ENCODE measurements at places on chromosomes 11 and 22.

DNA sequence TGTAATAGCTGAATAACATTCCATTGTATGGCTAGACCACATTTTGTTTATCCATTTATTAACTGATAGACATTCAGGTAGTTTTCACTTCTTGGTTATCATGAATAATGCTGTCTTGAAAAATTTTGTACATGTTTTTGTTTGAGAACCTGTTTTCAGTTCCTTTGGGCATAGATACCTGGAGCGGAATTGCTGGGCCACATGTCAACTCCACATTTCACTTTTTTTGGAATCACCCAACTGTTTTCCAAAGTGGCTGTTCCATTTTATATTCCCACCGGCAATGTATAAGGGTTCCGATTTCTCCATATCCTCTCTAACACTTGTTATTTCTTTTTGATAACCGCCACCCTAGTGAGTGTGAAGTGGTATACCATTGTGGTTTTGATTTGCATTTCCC, 184.3 kb downstream of the LARGE1 start:
- DNase-seq: no peak

GRCh38 chr11:58675334-58676155, 53.1 kb downstream of the CNTF start:
- peak; percentile 41 for DNase-seq

- DNase-seq: no peak
These were observed 14.4 kb downstream of the GRAP2 start for GRCh38 chr22:39915295-39915726.

DNA sequence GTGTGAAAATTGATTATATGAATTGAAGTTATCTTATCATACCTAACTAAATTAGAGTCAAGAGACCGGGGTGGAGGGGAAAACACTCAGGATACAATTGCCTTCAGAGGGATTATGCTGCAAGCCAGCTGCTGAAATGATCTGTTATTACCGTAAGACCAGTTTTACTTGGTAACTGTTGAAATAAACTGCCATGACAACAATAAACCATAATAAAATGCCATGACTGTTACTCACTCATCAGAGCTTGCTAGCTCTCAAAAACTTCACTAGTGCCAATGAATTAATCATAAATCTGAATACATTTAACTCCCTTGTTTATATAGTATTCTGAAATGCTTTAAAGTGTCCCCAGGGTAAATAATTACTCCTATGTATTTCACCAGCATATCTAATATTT, 68.2 kb downstream of the CASP12 start:
- no peak for DNase-seq

GRCh38 chr11:118175031-118175992, 1.1 kb downstream of the SCN2B start:
- DNase-seq: peak; percentile 63

Measured in HuH-7.5 (cell line).